ENCODE measurements at places on chromosomes 16 and 17.

GRCh38 chr16:69932228-69932627, 18.9 kb upstream of the CLEC18A start:
- DNase-seq = no peak

- no peak for DNase-seq
Measured at GRCh38 chr17:29585080-29585751, 4.2 kb downstream of the GIT1 start.

DNA sequence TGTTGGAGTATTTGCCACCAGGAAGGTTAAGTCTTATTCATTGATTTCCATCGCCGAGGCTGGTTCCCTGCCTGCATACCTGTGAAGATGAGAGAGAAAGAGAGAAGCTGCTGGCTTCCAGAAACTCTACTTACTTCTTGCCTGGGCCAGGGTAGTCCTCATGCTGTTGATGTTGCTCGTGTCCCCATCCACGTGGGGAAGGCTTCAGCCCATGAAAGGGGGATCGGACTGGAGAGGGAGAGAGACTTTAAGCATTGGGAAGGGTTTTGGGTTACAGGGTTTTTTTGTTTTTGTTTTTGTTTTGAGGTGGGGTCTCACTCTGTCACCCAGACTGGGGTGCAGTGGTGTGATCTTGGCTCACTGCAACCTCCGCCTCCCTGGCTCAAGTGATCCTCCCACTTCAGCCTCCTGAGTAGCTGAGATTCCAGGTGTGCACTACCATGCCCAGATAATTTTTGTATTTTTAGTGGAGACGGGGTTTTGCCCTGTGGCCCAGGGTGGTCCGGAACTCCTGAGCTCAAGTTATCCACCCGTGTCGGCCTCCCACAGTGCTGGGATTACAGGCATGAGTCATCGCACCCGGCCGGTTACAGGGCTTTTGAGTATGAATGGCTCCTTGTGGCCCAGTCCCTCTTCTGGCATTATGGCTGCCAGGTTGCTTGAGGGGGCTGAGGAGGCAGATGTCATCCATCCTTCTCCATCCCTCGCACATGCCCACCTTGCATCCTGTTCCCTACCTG, 26.6 kb downstream of the ITGB3 start:
- no peak for DNase-seq

GRCh38 chr16:21710938-21711337, 47.2 kb downstream of the OTOA start:
- no peak for DNase-seq

DNA sequence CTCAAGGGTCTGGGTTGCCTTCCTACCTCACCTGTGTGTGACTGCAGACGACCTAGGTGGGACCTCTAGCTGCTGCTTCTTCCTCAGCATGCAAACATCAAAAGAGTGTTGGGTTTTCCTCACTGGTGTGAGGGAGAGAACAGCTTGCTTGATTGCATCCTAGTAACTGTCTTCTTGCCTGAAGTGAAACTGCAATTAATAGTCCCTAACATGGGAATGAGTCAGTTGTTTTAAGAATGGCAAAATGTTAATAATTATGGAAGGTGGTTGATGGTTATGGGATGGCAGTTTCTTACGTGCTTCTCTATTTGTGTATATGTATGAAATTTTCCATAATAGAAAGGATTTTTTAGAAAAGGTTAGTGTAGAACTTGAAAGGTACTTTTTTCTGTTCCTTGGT, 5.9 kb downstream of the POLR2C start:
- no peak for DNase-seq

- no peak for DNase-seq
Measured at GRCh38 chr16:7493133-7493532, 160.5 kb downstream of the RBFOX1 start.

GRCh38 chr17:60305141-60305540, 86.8 kb downstream of the USP32 start:
- DNase-seq = peak; percentile 41

DNA sequence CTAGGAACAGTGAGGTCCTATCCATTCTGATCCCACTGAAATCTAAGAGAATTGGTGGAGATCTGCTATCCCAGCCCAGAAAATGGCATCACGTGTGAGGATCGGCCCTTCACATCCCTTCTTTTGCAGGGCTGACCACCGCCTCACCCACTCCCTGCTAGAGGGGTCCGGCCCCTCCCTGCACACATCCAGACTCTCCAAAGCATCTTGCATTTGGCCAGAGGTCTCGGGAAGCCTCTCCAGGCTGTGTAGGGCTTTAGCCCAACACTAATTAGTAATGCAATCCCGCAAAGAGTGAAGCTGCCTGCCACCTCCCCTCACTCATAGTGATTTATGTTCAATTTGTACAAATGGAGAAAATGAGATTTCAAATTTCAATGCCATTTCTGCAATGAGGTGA, 434.4 kb upstream of the ZFHX3 start:
- DNase-seq = no peak

- DNase-seq = no peak
Measured at GRCh38 chr17:60645918-60646523, 31.6 kb upstream of the BCAS3 start.

DNA sequence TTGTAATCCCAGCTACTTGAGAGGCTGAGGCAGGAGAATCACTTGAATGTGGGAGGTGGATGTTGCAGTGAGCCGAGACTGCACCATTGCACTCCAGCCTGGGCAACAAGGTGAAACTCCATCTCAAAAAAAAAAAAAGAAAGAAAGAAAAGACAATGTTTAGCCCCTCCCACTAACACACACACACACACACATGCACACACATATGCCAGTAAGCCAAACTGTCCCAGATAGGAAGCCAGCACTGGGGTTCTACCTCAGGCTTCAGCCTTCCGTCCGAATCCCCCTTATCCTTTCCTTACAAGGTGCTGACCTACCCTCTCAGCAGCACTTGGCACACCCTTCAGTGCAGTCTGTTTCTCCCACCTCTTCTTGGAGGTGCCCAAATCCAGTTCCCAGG, 8.7 kb upstream of the KCNH6 start:
- DNase-seq = no peak

- DNase-seq = no peak
Measured at GRCh38 chr17:5413682-5414081, 5.8 kb downstream of the NUP88 start.

GRCh38 chr16:75234856-75235696, 16.3 kb downstream of the CTRB1 start:
- DNase-seq = no peak

DNA sequence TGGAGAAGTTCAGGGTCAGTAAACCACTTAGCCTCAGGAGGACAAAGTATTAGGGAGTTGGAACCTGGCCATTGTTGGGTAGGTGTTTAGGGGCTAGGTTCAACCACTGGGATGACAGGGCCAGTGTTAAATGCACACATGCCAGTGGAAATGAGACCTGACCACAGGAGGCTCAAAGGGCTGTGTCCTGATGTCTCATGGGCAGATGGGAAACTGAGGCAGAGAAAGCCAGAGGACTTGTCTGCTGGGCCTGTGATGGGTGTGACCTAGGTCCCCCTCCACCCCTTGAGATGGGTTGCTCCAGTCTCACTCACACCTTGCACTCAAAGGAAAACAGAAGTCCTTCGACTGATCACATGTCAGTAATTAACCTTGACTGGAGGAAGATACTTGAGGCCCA, 16.0 kb downstream of the CPNE2 start:
- no peak for DNase-seq

DNA sequence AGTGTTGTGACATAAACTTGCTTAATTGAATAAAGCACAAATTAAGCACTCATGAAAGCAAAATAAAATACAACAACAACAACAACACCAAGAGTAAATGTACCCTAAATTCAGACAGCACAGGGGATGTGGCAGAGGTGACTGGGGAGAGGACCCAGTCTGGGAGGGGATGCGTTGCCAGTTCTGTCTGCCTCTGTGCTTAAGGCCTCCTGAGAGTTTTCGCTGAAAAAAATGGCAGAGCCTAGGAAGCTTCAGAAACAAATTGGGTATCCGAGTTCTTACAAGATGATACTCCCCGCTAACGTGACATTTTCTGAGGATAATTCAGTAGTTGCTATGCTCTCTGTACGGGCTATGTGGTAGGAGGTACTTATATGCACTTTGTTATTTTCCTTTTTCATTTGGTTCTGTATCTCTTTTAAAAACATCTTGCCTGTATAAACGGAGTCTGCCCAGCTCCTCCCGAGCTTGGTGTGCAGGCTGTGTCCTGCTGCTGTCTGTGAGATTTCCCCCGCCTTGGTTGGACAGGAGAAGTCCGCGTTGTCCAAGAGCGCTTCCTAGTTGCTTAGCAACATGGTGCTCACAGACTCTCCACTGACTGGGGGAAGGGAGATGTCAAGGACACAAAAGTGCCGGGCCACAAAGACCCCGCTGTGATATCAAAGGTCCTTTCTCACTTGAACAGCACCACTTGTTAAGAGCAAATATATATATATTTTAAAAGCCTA, 134.2 kb upstream of the CPHXL start:
- no peak for DNase-seq

DNA sequence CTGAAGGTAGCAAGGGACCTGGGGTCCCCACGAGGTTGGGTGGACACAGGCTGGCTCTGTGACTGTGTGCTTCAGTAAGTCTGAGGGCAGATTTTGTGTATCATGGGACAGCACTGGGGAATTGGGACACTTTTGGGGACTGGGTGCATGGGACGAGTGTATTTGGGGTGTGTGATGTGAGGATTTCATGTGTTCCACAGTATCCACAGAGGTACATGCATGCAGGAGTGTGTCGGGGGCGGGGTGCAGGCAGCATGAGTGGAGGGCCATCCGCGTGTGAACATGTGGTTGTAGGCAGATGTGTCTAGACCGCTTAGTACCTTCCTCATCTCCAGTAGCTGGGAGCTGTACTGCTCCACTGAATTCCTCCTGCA, 1.1 kb upstream of the DLX3 start:
- DNase-seq = no peak

DNA sequence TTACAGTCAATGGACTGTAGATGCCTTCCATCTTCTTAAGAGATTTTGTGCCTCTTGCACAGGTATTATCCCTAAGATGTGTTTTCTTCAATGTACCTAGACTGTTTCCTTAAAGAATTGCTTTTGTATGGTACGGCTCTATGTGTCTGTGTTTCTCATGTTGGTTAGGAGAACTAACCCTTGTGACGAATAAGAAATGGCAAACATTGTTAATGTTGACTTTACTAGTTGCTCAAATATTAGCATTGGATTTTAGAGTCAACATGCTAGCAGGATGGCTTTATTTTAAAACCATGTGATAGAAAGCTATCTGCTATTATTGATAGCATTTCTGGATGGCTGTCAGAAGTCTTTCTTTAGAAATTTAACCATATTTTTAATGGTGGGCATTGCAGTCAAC, 34.5 kb downstream of the WWOX start:
- no peak for DNase-seq

- no peak for DNase-seq
Measured at GRCh38 chr16:88616320-88616719, 22.1 kb upstream of the IL17C start.

DNA sequence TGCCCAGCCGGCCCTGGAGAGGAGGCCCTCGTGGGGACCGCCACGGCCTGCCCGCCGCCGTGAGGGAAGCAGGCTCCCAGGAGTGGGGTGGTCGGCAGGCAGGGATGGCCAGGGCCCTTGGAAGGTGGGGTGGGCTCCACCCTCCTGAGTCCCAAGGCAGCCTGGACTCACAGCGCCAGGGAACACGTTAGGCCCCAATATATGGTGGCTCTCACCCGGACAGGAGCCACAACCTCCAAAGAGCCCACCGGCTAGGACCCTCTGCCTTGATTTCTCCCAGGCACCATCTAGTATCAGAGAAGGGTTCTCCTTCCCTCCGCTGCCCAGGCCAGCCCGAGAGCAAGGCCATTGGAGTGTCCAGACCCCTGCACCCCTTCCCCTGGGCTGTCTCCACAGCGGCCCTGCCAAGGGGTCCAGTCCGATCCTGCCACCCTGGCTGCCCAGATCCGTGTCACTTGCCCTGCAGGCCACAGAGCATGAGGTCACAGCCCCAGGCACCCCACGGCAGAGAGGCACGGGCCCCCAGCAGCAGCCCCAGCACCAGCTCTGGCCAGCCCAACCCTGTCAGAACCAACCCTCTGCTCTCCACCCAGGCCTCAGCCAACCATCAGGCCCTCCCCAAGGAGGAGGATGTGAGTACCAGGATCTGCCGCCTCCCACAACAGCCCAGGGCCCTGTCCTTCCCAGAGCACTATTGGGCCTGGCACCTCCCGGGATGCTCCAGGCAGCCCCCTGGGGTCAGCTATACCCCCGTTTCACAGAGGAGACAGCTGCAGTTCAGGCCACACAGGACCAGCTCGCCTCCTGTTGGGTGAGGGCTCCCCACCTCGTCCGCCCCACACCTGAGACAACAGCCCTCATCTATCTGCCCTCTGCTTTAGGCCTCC, 1.1 kb upstream of the AXIN1 start:
- no peak for DNase-seq

DNA sequence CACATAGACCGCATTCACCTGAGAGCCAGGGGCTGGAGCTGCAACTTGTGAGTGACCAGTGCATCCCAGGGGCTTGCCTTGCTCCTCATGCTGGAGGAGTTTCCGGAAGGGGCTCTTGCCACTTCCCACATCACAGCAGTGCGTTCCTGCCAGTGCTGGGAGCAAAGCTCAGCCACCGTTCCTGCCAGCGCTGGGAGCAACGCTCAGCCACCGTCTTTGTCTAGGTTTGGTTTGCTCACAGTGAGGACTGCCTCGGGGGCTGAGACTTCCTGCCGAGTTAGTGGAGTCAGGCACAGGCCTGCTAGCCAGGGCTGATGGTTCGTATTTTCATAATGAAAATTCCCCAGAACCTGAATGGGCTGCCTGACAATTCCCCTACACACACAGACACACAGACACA, 5.4 kb upstream of the CHRNE start:
- no peak for DNase-seq

GRCh38 chr16:29729116-29729521, 16.7 kb downstream of the C16orf54 start:
- DNase-seq = no peak

GRCh38 chr16:102060-102855, 24.2 kb downstream of the MPG start:
- DNase-seq = no peak

- no peak for DNase-seq
Measured at GRCh38 chr17:2177235-2177811, 122.4 kb downstream of the HIC1 start.

DNA sequence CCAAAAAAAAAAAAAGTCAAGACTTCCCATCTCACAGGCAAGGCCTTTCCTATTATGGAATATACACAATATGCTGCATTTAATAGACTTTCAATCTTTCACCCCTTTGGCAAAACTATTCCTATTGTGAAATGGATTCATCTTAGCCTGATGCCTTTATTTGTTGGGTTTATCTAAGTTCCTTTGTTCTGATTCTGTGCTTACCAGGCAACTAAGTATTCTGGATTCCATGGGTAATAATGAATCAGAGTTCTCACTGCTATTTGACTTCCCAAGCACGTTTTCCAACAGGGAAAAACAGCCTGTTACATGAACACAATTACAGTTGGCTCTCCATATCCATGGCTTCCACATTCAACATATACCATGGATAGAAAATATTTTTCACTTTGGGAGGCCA, 135.5 kb downstream of the MYO1D start:
- no peak for DNase-seq

GRCh38 chr16:19375561-19376158, 42.0 kb upstream of the TMC5 start:
- DNase-seq = peak; percentile 31

DNA sequence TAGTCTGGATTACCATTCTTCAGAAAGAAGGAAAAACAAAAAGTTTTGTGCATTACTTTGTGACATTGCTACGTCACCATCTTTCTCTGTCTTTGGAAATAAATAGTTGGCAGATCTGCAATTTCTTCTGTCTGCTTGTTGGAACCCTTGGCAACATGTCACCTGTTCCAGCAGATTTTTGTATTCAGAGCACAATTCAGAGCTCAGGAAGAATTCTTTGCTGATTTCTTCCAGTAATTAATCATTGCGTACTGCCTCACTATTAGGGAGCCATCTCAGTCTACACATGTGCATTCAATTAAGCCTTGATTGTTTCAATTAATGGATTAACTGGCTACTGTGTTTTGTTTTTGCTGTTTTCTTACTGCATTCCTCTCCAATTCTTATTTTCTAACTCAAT, 467.2 kb downstream of the CDH8 start:
- no peak for DNase-seq

All from CD4-positive, alpha-beta T cell treated with Interleukin-1 beta for 1 hour (primary cell).